ENCODE measurements at places on chromosomes 11 and 22.

GRCh38 chr11:18140145-18140544, 7.8 kb downstream of the MRGPRX3 start:
- no peak for DNase-seq

GRCh38 chr11:27694992-27695391, 5.3 kb downstream of the BDNF start:
- DNase-seq = peak; percentile 17

- peak; percentile 13 for DNase-seq
Measured at GRCh38 chr11:95138448-95138847, 48.8 kb downstream of the ENDOD1 start.

- no peak for DNase-seq
Measured at GRCh38 chr11:38100836-38101462, 1502.9 kb upstream of the RAG2 start.

DNA sequence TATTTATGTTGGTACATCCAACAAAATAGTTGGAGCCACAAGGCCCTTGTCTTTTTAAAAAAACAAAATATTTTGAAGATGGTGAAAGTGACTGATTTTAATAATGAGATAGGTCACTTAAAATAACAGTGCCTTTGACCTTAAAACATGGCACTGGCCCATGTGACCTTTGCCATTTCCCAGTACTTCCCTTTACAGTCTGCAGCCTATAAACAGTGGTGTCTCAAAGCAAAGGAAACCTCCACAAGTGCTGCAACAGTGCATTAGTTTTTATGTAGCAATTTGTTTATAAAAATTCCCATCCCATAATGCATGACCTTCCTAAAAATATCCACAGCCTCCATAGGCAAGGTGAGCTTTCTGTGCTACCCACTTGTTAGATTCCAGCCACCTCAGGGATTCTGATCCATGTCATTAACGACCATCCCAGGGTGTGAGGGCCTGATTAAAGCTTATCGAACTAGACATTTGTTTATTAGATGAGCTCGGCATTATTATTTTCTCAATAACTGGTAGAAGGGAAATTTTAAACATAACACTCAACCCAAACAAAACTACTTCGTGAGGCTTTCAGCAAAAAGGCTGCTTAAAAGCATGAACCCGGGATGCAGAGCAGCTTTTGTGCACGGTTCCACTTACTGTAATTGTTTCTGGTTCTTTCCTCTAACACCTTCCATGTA, 28.0 kb upstream of the CRKL start:
- DNase-seq = no peak

- no peak for DNase-seq
Measured at GRCh38 chr11:19931771-19932369, 219.2 kb downstream of the NAV2 start.

DNA sequence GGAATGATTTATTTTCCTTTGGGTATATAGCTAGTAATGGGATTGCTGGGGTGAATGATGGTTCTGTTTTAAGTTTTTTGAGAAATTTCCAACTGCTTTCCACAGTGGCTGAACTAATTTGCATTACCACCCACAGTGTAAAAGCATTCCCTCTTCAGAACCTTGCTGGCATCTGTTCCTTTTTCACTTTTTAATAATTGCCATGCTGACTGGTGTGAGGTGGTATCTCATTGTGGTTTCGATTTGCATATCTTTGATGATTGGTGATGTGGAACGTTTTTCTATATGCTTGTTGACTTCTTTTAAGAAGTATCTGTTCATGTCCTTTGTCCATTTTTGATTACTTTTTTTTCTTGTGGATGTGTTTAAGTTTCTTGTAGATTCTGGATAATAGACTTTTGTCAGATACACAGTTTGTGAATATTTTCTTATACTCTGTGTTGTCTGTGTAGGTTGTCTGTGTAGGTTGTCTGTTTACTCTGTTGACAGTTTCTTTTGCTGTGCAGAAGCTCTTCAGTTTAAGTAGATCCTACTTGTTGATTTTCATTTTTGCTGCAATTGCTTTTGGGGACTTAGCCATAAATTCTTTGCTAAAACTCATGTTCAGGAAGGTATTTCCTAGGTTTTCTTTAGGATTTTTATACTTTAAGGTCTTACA, 291.8 kb upstream of the DDI1 start:
- DNase-seq = no peak

GRCh38 chr11:47136327-47136726, 40.4 kb downstream of the ARFGAP2 start:
- DNase-seq = no peak

DNA sequence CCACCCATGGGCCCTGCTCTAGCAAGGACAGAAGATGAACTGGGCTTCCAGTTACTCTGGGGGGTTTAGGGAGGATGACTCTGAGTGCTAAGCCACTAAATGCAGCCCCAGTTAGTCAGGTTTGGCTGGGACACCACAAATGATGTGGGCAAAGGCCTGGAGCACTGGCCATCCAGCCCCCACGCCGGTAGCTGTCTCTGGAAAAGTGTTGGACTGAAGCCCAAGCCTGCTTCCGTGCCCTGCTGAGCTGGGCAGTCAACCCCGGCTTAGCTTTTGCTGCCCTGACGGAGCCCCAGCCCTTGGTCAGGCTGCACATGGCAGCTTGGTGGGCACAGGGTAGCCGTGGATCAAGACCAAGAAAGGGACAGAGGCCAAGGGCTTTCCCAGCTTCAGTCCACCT, 5.7 kb upstream of the GSTP1 start:
- DNase-seq = no peak

GRCh38 chr22:44224166-44224565, 43.4 kb downstream of the PARVG start:
- DNase-seq = no peak

- DNase-seq = no peak
Measured at GRCh38 chr22:46588279-46589140, 31.7 kb upstream of the GRAMD4 start.

- no peak for DNase-seq
Measured at GRCh38 chr11:33889296-33889695, 2.6 kb downstream of the LMO2 start.

DNA sequence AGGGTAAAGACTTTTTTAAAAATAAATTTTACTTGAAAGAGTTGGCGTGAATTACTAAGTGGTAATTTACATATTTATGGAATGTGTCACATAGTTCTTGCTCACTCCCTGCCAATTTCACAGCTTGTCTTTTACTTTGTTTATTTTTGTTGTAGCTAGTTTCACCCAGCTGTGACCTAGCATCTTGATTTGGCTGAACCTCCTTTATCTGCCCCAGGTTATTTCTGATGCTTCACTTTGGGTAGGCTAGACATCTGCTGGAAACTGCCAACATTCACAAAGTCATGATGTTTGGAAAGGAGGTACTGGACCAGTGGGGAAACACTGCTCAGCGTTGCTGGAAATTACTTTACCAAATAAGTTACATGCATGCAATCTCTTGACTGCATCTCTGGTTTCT, 1676.0 kb upstream of the RAG2 start:
- DNase-seq = no peak

- DNase-seq = no peak
Measured at GRCh38 chr22:45572444-45572843, 69.8 kb downstream of the FBLN1 start.

- DNase-seq = no peak
Measured at GRCh38 chr22:44207981-44208317, 27.2 kb downstream of the PARVG start.

- no peak for DNase-seq
Measured at GRCh38 chr11:97364047-97364446, 974.2 kb downstream of the JRKL start.

DNA sequence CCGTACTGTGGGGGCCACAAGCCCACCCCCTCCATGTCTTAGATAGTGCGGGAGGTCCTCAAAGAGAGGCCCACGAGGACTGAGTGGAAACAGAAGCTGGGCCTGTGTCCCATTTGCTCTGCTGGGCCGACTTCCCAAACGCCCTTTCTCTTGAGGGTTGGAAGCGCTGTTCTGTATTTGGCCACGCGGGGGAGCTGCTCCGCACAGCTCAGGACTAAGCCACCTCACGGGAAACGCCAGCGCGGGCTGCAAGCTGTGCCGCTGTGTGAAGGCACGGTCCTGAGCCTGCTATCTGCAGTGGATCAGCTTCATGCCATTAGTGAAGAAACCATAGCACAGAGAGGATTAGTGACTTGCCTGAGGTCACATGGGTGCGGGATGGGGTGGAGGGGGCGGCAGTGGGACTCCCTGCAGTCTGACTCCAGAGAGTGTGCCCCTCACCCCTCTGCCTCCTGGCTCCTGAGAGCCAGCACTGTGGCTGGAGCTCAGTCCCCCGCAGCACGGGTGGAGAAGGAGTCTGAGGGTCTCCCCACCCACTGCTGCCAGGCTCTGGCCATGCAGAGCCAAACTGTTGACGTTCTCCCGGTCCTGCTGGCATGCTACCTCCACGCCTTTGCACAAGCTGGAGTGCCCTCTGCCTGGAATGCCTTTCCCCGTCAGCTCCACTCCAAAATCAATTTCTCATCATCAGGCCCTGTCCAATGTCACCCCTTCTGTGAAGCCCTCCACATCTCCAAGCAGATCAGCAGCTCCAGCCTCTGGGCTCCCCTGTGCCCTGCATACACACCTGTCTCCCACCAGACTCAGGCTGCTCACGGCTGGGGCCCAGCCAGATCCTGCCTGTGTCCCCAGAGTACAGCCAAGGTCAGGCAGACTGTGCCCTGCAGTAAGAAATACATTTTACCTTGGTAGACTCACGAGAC, 51.5 kb upstream of the LRRC32 start:
- peak; percentile 74 for DNase-seq

GRCh38 chr11:131486100-131486499, 115.7 kb downstream of the NTM start:
- no peak for DNase-seq

- DNase-seq = no peak
Measured at GRCh38 chr22:46378426-46379065, 43.0 kb downstream of the TRMU start.

- DNase-seq = no peak
Measured at GRCh38 chr11:126929179-126930061, 71.2 kb downstream of the KIRREL3 start.

DNA sequence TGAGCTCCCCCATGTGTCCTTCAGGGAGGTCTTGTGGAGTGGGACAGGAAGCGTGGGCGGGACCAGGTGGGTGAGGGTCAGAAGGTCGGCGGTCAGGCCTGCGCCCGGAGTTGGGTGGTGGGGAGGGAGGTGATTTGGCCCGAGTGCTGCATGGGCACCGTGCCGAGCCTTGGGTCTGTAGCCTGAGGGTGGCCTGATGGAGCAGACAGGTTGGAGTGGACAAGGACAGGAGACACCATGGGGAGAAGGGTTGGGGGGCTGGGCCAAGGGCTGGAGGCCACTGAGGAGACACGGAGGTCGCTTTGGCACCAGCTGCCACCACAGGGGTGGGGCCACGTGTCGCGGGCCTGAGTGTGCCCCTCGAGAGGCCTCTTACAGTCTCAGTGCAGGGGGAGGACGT, 53.1 kb downstream of the AP2A2 start:
- no peak for DNase-seq

DNA sequence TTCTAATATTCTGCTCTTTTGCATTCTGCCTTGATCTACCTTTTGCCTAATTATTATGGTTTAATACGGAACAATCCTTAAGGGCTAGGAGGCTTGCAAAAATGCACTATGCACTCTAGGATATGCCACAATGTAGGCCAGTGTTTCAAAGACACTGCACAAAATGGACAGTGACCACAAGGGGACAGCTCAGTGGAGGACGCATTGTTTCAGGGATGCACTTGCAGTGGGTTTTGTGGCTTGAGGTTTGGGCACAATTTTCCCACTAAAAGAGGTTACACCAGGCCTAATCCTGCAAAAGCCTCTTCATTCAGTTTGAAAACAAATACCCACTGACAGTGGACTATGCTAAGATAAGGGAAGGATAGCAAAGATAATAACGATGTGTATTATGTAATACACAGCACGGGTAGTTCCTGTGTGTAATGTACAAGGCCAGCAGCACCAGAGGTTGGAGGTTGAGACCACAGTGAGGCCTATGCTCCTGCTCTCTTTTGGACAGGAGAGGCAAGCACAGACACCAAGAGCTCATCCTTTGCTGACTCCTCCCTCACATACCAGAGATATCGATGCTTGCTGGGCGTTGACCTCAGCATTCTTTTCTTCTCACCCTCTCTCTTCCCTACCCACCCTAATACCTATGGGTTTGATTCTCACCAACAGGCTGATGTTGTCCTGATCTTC, 12.7 kb downstream of the MAP6 start:
- DNase-seq = no peak

GRCh38 chr11:46524201-46524770, 69.5 kb downstream of the AMBRA1 start:
- peak; percentile 56 for DNase-seq

DNA sequence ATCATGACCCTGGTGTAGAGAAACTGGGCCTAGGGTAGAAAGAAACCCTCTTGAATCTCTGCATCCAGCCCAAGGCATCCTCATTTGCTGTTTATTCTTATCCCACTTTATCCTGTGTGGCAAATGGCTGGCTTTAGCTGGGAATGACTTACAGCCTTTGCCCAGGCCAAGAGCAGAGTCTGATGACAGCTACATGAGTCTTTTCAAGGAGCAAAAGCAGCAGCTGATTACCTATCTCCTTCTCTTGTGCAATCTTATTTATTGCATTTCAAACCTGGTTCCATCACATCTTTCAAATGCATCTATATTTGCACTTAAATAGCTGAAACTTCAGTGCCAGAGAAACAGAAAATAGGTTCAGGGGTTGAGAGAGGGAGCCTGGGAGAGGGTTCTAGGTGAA, 26.1 kb downstream of the SYT13 start:
- DNase-seq = no peak

DNA sequence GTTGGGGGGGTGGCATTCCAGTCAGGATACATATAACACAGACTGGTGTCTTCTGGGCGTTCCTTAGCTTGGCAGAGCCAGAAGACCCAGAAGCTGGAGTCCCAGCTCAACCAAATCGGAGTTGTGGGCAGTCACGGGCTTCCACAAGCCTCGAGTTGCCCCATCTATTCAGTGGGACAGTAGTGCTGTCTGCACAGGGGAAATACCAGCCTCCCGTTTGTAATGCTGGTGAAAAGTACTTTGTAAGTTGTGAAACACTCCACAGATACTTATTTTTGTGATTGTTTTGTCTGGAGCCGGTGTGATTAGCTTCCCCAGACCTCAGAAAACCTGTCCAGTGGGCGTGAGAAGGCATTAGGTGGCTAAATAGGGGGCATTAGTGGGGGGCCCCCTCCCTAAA, 13.6 kb downstream of the DGKZ start:
- DNase-seq = no peak
